NT2/D1 (cell line): ENCODE measurements at places on chromosomes 2 and 18.

DNA sequence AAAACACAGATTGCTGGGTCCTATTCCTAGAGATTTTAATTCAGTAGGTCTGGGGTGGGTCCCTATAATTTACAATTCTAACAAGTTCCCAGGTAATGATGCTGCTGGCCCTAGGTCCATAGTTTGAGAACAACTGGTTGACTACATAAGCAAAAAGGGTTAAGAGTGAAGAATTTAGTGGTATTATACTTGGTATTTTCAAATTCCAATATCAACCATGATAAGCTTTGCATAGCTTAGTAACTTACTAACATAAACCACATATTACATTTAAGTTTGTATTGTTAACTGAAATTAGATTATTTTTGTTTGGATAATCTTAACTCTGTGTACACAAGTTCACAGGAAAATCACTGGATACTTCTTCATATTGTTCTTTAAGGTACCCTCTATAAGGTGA lies 862.9 kb upstream of the ACVR2A start:
- DNase-seq: no peak

GRCh38 chr2:224173933-224174332 lies 134.8 kb upstream of the SERPINE2 start:
- DNase-seq: no peak

- no peak for DNase-seq
These were observed 376 bp downstream of the NDUFA10 start for GRCh38 chr2:240024766-240025165.

DNA sequence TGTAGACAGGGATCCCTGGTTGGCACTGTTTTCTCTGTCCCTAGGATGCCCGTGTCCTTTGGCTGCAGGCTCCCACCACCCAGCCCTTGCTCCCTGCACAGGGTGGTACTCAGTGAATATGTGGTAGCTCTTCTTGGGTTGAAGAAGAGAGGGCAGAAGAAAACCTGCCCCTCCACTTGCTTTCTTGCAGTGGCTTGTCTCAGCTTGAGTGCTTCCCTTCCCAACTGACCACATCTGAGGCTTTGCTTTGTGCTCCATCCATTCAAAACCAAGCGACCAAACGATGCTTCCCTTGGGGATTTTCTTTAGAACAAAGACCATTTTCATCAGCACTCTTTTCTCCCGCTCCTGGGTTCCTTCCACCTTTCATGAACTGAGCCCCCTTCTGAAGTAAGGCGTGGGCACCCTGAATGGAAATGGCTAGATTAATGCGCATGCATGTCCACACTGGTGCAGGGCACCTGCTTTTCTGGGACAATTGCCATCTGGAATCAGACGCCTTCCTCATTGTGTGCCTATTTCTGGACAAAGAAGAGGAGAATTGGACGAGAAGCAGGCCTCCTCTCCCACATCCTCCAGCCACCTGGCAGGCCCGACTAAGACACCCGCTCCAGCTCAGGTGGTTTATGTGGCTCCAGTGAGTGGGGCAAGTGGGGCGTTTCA lies 59.1 kb downstream of the ARL4C start:
- DNase-seq: no peak

GRCh38 chr2:105490204-105490603 lies 91.4 kb upstream of the FHL2 start:
- no peak for DNase-seq

GRCh38 chr2:157376041-157376440 lies 50.4 kb upstream of the ERMN start:
- DNase-seq: no peak

DNA sequence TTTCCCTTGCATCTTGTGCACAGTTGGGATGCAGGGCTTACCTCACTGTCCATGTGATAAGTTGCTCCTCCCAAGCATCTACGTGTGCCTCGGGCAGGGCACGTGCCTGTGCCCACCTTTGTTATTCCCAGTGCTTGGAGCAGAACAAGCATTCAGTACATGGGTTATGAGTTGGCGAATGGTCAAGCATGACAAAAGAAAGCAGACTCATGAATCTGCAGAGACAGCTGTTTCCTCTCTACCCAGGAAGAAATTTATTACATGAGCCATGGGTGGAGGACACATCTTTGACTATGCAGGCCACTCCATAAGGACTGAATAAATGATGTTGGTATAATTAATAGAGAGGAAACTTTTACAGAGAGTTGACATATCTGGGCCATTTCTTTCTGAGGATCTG lies 127.8 kb downstream of the TPGS2 start:
- DNase-seq: no peak

- DNase-seq: no peak
These were observed 33.6 kb upstream of the MGAT4A start for GRCh38 chr2:98764499-98764898.

- DNase-seq: peak; percentile 22
These were observed 101.2 kb downstream of the UBR3 start for GRCh38 chr2:169928463-169928864.

GRCh38 chr2:45067859-45068570 lies 58.8 kb upstream of the SIX2 start:
- no peak for DNase-seq

DNA sequence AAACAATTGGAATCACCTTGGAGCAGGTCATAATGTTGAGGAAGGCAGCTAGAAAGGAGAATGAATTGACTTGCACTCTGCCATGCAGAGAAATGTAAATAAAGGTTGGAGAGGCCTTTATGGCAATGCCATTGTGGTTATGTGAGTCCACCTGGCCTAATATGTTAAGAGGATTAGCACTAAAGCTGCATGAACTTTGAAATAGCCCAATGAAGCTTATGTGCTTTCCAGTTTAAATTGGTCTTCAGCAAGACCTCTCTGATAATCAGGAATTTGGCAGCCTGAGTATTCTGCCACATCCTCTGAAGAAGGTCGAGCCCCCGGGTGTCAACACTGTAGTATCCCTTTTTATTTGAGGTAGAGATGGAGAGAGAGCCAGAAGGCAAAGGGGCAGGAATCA lies 464.9 kb downstream of the CDH2 start:
- no peak for DNase-seq

DNA sequence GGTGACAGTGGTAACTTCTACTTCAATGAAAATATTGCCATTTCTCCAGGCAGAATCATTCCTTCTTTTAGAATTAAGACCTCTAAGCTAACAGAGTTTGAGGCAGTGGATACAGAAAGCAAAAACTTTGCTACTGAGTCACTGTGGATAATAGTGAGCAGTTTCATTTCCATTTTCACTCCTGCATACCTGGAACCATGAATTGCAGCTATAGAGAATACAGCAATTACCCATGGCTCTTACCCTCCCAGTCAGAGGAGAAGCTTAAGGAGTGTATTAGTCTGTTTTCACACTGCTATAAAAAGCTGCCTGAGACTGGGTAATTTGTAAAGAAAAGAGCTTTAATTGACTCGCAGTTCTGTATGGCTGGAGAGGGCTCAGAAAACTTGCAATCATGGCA lies 531.4 kb upstream of the CNTNAP5 start:
- DNase-seq: no peak

DNA sequence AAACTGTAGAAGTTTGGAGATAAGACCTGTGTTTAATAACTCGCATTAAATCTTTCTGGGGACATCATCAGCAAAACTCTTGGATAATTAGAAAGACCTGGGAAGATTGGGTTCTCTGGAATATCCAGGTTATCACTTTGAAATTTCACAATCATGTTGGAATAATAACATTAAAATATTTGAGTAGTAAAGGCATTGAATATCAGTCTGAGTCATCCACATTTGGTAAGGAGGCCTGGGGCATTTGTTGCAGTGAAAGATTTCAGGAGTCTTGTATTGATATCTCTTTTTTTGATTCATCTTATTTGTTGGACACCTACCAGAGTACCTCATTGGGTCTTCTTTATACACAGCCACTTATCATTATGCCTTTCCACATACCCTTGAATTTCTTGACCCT lies 95.9 kb downstream of the EPB41L5 start:
- DNase-seq: no peak

DNA sequence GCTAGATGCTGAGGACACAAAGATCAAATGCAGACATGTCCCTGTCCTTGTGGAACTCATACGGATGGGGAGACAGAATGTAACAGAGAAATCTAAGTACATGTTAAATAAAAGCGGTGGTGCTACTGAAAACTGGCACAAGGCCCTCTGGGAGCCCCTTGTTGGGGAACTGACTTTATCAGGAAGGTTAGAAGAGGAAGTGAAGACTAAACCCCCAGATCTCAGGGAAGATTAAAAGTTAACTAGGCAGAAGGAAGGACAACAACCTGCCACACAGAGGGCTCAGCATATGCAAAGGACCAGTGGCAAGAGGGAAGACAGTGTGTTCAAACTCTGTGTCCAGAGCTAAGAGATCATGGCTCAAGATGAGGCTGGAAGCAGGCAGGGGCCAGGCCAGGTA lies 4.8 kb downstream of the CACNB4 start:
- no peak for DNase-seq

- DNase-seq: no peak
These were observed 27.4 kb upstream of the ACSL3 start for GRCh38 chr2:222833410-222833809.

DNA sequence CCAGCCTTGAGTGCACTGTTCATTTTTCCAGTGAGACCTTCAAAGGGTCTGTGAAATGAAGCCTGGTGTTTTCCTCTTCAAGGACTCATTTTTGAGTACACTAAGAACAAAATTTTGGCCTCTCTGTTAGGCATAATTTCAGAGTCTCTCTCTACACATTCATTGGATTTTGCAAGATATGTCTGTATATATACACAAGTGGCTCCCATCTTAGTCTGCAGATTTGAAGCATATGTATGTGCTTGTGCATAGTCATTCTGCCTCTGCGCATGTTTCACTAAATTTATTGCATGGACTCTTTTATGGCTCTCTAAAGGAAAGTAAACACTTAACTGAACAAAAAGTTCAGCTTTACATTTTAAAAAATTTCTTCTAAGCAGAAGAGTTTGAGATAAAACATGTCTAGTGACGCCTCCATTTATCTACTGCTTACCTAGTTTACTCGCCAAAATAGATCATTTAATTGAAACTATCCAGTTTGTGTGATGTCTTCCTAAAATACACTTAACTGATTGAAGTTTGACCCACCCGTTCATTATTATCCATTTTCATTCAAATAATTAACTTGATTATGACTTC lies 145.9 kb downstream of the FMNL2 start:
- no peak for DNase-seq

- DNase-seq: no peak
These were observed 247.5 kb downstream of the CMPK2 start for GRCh38 chr2:6618201-6618600.

GRCh38 chr2:170651624-170652325 lies 63.4 kb upstream of the SP5 start:
- DNase-seq: no peak

- DNase-seq: peak; percentile 61
These were observed 108.7 kb downstream of the DPP10 start for GRCh38 chr2:114550895-114551793.
